ENCODE measurements at places on chromosomes 2 and 18.

GRCh38 chr2:112493858-112494648, 12.1 kb downstream of the TTL start:
- peak; percentile 75 for DNase-seq

DNA sequence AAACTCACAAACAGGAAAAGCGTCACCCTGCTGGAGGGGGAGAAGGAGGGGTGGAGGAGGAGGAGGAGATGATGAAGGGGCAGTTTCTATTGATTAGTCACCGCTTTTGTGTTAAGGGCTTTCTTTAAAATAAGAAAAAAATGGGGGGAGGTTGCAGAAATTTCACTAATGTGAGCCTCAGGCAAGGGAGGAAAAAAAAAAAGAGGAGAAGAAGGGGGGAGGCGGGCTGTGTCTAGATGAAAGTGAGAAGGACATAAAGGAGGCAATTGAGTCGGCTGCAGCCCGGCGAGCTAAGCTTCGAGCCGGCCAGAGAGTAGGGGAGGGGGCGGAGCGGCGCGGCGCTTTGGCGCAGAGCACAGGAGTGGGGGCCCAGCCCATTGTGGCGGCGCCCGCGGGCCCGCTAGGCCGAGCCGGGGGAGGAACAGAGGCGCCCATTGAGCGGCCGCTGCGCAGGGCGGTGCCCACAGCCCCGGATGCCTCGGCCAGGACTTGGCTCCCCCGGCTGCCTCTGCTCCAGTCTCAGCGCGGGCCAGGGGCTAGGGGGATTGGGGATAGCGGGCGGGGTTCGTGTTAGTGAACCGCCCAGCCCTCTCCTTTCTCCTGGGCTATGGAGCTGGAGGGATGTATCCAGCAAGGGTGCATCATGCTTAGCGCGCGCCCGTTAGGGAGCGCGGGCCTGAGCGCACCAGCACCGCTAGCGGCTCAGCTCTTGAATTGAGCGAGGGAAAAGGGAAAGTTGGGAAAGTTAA, 7.9 kb downstream of the PAX3 start:
- peak; percentile 47 for DNase-seq

- no peak for DNase-seq
Observed at GRCh38 chr2:132593171-132593570, 76.8 kb downstream of the LYPD1 start.

DNA sequence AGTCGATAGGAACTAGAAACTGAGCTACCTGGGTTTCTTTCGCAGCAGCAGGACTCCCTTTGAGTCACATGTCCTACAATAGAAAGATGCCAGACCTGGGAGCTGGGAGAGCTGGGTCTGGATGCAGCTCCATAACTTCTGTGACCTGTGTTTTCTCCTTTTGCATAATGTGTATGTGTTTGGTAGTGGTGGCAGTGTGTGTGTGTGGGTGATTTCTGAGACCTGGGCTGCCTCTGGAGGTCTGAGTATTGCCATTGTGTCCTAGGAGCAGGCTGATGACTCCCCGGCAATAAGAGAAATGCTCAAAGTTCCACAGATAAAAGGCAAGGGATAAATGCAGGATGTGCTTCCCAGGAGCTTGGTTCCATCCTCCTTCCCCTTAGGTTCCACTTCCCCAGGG, 6.4 kb downstream of the WNT10A start:
- no peak for DNase-seq

DNA sequence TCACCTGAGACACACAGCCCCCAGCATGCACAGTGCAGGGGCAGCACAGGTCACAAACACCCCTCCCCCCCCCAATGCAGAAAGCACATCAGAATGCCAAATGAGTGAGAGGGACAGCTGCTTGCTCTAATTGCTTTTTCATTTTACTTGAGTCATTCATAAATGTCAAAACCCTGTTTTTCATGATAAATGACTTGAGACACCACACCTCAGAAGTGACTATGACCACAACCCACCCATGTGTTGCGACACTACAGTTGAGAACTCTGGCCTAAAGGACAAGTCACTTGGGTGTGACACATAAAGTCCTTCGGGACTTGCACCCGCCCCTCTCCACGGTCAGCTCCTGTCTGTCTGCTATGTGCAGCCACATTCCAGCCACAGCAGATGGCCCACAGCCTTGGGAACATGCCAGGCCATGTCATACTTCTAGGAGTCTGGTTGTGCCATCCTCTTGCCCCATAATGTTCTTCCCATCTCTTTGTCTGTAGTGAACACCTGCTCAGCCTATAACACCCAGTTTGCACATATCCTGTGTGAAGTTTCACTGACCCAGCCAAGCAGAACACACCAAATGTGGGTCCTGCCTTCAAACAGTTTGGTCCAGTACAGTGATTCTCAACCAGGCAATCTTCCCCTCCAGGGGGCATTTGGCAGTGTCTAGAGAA, 30.2 kb upstream of the RIOK3 start:
- DNase-seq = peak; percentile 57

GRCh38 chr2:144475569-144476275, 44.2 kb downstream of the ZEB2 start:
- DNase-seq = no peak

DNA sequence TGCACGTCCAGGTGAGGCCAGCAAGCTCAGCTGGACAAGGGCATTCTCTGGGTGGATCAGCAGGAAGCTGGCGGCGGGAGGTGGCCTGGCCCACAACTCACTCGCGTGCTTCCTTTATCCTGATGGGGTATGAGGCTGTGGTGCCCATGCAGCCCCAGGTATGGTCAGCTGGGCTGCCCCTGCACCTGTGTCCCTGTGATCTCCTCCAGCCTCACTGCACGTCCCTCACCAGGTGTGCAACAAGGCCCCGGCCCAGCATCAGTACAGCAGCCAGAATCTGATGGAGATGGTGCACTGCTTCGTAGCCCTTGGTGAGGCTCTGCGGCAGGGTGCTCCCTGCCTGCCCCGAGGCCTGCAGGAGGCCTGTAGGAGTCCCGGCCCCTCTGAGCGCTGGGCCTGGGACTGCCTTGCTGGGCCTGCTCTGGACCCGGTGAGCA, 17.6 kb downstream of the MROH2A start:
- no peak for DNase-seq

All from fibroblast of mammary gland (primary cell).